ENCODE measurements at places on chromosomes 2 and 18. TPM values are rescaled to one million over a fixed set of nuclear protein-coding genes. Genes with fewer than 3 reads are reported as not detected.
A peak's percentile ranks its signal among the peaks of the same experiment; 100 is the strongest.

Gene OSGEPL1
- total RNA-seq: 28.2 TPM

Gene TMEM131
- total RNA-seq: 14.1 TPM

DNA sequence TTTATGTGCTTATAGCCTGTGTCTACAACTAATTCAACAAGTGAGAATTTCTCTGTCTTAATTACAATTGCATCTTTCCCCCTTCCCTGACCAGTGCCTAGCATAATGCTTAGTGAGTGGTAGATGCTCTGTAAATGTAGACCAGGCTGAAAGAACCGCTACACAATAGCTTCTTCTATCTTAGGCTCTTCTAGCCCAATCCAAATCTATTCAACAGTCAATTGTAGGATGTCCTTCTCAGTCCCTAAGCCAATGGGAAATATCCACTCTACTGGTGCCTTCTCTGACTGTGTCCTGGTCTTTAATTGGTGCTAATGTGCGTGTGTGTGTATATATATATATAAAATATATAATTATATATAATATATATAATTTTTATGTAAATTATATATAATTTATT, 34.1 kb upstream of the GCC2 start:
- no peak for DNase-seq

Gene XDH
- total RNA-seq: 0.35 TPM

Gene MFSD2B
- total RNA-seq: not detected

Gene PUS10
- total RNA-seq: 8.5 TPM

GRCh38 chr2:187900021-187900420, 345.8 kb upstream of the TFPI start:
- no peak for DNase-seq

- no peak for DNase-seq
Measured at GRCh38 chr18:72155327-72155726, 388.8 kb downstream of the CBLN2 start.

- DNase-seq: no peak
Measured at GRCh38 chr2:6648596-6649247, 217.0 kb downstream of the CMPK2 start.

Gene FAM237A
- not detected for total RNA-seq

- DNase-seq: no peak
Measured at GRCh38 chr2:48824116-48824515, 68.6 kb upstream of the LHCGR start.

GRCh38 chr18:9647496-9648323, 33.4 kb upstream of the PPP4R1 start:
- no peak for DNase-seq

- DNase-seq: no peak
Measured at GRCh38 chr2:100110614-100111000, 31.8 kb downstream of the AFF3 start.

Gene SRD5A2
- total RNA-seq: not detected

- DNase-seq: no peak
Measured at GRCh38 chr18:13418013-13418710, 199.6 kb downstream of the LDLRAD4 start.

Gene EFEMP1
- total RNA-seq: 205 TPM

GRCh38 chr2:223594831-223595230, 7.3 kb downstream of the SCG2 start:
- DNase-seq: no peak

- no peak for DNase-seq
Measured at GRCh38 chr2:134230885-134231284, 23.0 kb upstream of the MGAT5 start.

DNA sequence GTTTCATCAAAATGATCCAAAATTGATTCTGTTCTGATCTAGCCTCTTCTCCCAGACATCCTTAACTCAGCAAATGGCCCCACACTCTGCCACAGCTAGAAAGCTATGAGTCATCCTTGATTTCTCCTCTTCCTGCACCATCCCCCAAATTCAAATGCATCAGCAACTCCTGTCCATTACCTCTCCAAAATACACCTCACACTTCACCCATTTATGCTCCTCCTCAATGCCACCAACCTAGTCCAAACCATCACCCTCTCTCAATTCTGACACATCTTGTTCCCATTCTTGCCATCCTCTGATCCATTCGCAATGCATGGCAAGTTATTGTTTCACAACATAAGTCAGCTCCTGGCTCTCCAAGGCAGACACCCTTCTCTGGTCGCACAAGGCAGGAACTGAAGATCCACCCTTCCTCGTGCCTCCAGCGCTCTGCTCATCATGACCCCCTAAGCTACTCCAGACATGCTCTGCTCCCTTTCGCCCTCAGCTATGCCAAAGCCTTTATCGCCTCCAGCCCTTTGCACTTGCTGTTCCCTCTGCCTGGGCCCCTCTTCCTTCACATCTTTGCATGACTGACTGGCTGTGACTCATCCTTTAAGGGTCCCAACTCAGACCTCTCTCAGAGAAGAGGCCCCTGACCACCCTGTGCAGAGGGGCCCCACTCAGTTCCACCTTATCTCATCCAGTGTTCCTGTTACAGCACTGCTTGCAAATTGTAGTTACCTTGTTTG, 83.6 kb downstream of the MREG start:
- DNase-seq: no peak

Gene MOCOS
- 1.4 TPM for total RNA-seq

DNA sequence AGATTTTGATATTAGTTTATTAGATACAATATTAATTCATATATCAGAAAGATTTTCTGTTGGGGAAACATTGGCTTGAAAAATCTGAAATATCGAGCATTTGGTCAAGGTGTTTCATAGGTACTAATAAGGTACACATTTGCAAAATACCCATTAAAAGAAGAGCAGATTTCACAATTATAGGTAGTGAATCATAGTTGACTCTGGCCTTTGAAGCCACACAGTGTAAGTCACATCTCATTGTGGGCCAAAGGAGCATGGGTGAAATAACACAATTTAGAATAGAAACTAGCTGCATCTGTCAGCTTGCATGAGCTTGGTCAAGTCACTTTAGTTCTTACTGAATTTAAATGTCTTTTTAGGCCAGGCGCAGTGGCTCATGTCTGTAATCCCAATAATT, 4.9 kb downstream of the KDM3A start:
- no peak for DNase-seq

DNA sequence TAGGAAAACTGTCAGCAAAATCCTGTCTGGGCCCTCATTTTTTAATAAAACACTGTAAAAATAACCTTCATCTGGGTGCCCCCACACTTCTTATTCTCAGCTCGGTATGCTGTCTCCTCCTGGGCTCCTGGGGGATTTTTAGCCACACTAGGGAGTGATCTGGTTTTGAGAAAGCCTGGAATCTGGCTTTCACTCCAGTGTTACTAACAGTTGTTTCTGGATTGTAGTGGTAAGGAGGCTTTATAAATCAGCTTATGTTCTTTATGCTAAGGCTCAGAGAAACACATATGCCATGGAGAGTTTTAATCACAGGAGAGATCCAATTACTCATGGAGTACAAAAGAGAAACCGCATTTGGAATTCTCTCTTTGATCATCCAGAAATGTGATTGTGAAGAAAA, 744.3 kb upstream of the SOX11 start:
- DNase-seq: no peak

Gene MLPH
- total RNA-seq: 14.6 TPM

- DNase-seq: no peak
Measured at GRCh38 chr18:392928-393573, 107.5 kb downstream of the COLEC12 start.

Gene NOL4
- total RNA-seq: 0.55 TPM

GRCh38 chr18:44826418-44827259, 146.0 kb downstream of the SETBP1 start:
- peak; percentile 95 for DNase-seq

DNA sequence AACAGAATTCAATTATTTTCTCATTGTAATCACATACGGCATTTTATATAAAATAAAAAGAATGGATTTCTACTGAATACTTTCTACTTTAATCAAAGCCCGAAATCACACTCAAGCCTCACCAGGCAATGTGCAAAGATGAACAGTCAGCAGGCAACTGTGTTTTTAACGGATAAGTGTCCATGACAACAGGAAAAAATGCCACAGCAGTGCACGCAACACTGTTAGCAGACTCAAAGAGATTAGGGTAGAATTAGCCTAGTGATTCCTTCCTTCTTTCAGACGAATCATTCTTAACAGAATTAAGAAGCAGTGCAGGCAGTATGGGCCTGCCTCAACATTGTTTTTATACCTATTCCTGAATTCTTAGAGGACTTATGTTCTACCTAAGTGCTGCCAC, 135.6 kb downstream of the CDH2 start:
- no peak for DNase-seq

Gene MAP2
- total RNA-seq: 10.3 TPM

GRCh38 chr2:240832205-240832727, 12.2 kb upstream of the KIF1A start:
- DNase-seq: peak; percentile 92

Gene SLC19A3
- 2.4 TPM for total RNA-seq

GRCh38 chr2:219131327-219131726, 29.3 kb downstream of the NHEJ1 start:
- DNase-seq: no peak

DNA sequence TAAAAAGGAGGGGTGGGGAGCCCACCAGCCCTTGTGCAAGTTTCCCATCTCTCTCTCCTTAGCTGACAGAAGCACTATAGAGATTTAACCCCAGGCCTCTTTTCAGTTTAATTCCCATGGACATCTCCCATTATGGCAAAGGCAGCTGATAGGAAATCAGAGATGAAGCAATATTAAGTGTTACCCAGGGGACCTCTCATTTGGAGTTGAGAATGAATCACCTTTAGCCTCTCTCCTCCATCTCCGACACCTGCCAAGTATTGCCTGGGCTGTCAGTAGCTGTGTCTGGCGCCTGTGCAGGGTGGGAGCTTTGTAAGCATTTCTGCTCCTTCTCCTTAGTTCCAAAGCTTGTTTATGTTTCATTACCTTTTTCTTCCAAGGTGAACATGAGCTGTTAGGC, 109.0 kb downstream of the AQP4 start:
- DNase-seq: no peak

DNA sequence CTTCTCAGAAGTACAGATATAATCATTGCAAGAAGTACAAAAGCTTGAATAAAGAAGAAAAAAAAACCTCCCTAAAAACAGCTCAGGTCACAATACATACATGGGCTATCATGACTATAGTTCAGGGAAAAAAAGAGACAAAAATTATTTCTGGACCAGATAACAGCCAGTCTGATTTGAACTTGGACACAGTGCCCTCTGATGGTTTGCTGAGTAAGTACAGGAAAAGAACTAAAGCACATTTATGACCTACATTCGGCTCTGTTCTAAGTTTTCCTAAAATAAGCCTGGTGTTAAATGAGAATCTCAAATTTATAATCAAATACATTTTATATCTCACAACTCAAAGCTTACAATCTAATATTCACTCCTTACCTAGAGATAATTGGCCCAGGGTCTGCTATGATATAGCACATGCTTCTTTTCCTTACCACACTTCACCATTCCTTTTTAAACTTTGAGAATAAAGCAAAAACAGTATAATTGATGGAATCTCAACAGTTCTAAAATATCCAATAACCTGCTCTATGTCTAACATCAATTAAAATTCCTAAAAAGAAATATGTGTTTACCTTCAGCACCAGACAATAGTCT, 81.1 kb downstream of the RAPH1 start:
- no peak for DNase-seq

Gene VAMP8
- 5.2 TPM for total RNA-seq

- DNase-seq: no peak
Measured at GRCh38 chr2:189702071-189702470, 27.6 kb downstream of the ANKAR start.

- no peak for DNase-seq
Measured at GRCh38 chr18:58452454-58453166, 176.3 kb downstream of the ALPK2 start.

DNA sequence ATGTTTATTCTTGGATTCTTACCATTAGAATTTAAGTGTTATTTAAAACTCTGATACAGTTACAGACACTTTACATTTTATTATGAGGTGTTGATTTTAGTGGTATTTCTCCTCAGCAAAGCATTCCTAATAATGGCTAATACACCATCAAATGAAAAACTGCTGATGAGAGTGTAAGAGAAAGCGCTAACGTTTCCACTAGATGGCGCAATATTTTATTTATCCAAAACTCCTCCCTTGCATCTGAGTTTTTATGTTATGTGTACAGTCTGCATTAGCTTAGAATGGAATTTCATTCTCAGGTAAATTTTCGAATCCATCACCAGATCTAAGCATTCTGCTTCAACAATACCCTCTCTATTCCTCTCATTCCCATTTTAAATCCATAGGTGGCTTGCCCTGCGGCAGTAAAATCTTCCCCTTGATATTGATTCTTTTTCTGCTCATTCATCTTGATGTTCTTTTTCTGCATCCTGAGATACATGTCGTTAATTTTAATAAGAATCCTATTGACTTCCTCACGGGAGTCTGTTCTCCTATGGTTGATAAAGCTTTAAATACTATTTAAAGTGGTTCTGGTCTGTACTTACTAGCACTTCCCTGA, 53.9 kb downstream of the PRKRA start:
- no peak for DNase-seq

- no peak for DNase-seq
Measured at GRCh38 chr2:30456579-30456978, 9.5 kb downstream of the LCLAT1 start.

Gene SLC9A2
- total RNA-seq: 0.21 TPM

GRCh38 chr18:48525671-48526070, 13.2 kb upstream of the CTIF start:
- no peak for DNase-seq

Gene LYPD6
- total RNA-seq: 1.5 TPM

Gene MAL
- total RNA-seq: 1.6 TPM

DNA sequence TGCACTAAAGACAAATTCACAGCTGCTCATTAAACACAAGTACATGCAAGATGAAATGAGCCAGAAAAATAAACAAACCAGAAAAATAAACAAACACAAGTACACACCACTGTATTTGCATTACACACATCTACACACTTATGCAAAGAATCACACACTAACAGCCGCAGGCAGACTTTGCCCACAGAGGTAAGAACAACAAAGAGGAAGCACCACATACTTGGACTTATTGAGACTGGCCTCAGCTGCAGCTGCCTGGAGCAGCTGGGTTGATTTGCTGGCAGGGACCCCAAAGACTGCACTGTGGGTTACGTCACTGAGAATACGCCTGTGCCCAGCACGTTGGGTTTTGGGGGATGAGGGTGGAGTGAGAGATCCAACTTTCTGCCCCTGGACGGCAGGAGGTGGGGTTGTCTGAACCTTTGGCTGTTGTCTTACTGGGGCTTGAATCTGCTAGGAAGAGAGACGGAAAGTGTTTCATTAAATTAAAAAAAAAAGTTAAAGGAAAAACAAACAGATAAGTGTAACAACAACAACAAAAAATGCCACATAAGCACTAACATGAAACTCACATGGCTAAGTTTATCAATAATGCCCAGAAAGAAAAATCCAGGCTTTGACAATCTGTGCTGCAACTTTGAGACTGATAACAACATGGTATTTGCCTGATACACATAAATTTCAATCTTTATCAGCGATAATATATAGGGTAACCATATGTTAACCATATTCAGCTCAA, 71.9 kb upstream of the NFU1 start:
- DNase-seq: no peak

Gene BMP10
- total RNA-seq: not detected

All from uterus (tissue), 4 donors.